ENCODE measurements at places on chromosomes 13 and 19.

GRCh38 chr19:17240826-17241399, 4.8 kb downstream of the NR2F6 start:
- DNase-seq = no peak

DNA sequence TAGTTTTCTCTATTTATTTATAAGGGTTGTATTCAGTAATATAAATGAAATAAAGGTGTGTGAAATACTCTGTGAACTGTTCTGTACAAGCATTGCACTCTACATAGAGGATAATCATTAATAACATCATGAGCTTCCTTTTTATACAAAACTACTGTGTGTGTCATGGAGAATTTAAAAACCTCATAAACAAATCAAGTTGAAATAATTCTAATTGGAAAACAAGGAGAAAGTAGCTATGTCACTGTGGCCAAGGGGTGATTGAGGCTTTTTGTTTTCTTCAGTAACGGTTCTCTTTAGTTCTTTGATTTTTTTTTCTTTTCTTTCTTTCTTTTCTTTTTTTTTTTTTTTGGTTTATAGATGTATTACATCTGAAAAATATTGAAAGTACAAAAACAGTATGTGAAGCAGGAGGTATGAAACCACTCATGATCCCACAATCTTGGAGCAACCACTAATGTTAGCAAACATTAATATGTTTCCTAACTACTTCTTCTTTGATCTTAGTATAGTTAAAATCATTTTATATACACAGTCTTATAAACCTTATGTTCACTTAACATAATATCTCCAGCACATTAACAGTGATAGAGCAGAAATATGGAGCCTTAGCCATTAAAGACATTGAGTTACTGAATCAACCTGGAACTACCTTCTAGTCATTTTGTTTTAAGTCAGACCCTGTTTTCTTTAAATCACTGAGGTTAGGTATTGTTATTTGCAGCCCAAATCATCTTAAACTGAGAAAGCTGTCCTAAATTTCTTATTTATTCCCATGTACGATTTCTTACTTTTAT, 45.4 kb downstream of the WDFY2 start:
- DNase-seq = no peak

GRCh38 chr13:38868399-38868798, 122.2 kb downstream of the STOML3 start:
- no peak for DNase-seq

DNA sequence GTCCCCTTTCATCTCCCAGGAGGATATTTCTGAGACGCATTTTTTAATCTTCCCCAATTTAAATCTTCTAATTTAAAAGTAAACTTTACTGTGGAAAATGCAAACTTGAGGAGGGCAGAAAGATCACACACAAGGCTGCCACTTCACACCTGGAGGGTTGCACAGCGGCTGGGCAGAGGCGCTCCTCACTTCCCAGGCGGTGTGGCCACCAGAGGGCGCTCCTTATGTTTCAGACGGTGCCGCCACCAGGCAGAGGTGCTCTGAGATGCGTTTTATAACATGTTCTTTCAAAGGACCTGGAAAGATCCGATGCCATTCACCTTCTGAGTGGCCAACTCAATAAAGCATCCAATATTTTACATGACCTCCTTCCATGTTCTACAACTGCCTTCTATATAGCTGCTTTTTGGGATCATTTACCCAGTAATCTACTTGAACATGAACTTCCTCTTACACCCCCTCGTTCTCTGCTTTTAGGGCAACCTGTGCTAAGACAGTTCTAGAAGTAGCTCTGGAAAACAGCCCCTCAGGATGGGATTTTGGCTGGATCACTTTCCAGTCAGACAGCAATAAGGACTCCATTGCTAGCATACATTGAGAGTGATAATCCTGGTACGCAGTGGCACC, 14.8 kb upstream of the MTUS2 start:
- peak; percentile 87 for DNase-seq

DNA sequence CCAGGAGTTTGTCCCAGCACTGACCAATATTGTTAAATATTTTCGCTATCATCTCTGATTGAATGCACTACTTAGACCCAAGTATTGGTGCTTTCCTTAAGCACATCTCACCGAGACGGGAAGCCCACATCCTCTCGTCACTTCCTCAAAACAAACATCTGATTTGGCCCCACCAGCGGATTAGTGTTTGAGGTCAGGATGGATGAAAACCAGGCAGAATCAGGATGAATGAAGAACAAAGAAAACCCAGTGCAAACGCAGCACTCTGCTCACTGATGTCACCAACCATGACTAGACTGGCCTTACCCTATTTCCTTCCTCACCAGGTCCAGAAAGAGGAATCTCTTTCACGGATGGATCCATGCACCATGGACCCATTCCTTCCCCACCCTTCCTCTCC, 6.0 kb downstream of the PLAUR start:
- DNase-seq = no peak

DNA sequence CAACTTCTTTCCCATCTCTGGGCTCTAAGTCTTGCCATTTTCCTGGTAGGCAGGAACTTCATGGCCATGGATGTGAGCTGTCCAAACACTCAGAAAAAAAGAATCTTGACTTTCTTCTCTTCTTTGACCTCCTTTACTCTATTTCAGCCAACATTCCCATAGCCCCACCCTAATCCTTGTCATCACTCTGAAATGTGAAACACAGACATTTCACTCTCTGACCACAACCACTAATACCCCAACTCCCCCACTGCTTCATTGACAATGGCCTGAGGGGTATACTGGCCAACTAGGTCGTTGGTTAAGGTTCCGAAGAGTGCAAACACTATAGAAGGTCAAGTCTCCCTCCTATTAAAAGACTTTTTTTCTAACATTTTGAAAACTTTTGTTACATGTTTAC, 4.7 kb upstream of the CYP2A13 start:
- no peak for DNase-seq

DNA sequence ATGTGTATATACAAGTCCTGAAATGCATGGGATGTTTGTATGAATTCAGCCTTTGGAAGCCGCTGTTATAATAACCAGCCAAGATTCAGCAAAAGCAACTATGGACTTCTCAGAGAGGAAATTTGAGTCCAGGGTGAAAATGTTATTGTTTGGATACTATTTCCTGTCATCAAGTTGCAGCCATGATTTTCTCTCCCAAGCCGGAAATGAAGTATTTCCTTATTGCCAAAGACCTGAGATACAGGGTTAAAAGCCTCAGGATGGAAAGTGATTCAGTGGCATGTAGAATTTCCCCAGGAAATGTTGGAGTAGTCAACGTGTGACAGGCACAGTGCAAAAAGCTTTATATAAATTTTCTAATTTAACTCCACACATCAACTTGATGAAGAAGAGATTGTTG, 133.9 kb downstream of the IRS2 start:
- no peak for DNase-seq

DNA sequence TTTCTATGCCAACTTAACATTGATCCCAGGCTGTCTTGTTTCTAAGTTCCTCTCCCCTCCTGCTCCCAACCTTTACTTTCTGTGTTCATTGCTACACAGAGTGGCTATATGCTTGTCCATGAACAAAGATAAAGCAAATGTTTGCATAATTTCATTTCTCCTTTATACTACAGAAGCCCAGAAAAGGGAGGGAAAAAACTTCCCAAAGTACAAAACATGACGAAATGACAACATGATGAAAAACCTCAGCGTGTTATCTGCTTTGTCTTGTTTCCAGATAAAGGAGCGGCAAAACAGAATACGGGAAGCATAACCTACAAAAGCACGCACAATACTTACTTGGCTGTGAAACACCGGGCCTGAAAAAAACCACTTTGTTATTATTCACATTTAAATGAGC, 336.8 kb downstream of the DNAJC15 start:
- DNase-seq = no peak

DNA sequence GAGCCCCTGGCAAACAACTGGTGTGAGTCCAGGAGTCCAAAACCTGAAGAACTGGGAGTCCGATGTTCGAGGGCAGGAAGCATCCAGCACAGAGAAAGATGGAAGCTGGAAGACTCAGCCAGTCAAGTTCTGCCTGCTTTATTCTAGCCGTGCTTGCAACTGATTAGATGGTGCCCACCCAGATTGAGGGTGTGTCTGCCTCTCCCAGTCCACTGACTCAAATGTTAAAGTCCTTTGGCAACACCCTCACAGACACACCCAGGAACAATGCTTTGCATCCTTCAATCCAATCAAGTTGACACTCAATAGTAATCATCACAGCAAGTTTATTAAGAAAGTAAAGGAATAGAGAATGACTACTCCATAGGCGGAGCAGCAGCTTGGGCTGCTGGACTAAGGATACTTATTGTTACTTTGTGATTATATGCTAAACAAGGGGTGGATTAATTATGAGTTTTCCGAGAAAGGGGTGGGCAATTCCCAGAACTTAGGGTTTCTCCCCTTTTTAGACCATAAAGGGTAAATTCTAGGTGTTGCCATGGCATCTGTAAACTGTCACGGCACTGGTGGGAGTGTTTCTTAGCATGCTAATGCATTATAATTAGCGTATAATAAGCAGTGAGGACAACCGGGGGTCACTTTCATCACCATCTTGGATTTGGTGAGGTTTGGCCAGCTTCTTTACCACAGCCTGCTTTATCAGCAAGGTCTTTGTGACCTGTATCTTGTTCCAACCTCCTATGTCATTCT, 65.6 kb upstream of the KCTD15 start:
- DNase-seq = no peak

- no peak for DNase-seq
Observed at GRCh38 chr19:18483119-18483890, 38.6 kb downstream of the ELL start.

DNA sequence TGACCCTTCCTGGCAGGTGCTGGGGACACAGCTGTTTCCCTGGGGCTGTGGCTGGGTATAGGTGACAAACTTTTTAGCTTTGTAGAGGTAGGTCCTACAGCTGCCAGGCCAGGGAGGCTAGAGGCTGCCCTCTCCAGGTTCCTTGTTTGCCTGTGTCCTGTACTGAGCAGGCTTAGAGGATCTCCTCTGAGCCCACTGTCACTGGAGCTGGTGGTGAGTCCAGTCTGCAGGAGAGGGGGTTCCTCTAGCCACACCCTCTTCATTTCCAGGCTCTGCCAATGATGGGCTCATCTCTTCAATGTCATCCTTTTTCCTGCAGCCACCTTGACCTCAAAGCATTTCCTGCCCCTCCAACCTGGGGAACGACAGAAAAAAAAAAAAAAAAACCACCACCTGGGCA, 12.6 kb upstream of the RAB11B start:
- DNase-seq = no peak

- DNase-seq = no peak
Observed at GRCh38 chr13:23268441-23268840, 87.7 kb downstream of the SGCG start.

GRCh38 chr19:38496603-38497487, 63.4 kb downstream of the RYR1 start:
- no peak for DNase-seq

DNA sequence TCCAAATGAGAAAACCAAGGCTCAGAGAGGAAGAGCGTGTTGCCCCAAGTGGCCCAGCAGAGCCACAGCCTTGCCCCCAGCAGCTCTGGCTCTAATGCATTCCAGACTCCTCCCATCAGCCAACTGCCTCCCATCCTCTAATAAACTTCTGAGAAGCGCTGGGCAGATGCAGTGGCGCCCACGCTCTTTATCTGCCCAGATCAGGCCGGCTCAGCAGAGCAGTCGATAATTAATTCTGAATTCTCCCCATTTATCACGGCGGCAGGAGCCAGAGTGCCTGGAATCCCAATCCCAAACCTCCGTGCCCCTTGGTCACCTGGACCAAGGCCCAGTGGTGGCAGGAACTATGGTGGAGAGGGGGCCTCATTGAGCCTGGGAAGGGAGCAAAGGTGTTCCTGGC, 13.9 kb downstream of the TINCR start:
- DNase-seq = no peak

- no peak for DNase-seq
Observed at GRCh38 chr13:30398601-30399072, 23.7 kb upstream of the UBE2L5 start.

GRCh38 chr13:19984430-19985218, 26.1 kb downstream of the ZMYM2 start:
- DNase-seq = no peak

Data from activated CD8-positive, alpha-beta memory T cell treated with anti-CD3 and anti-CD28 coated beads, Interleukin-2, amount 50 U/mL, for 48 hours (primary cell).